Substantia nigra (tissue), 51 donors: ENCODE measurements at places on chromosomes 6 and 20.

DNA sequence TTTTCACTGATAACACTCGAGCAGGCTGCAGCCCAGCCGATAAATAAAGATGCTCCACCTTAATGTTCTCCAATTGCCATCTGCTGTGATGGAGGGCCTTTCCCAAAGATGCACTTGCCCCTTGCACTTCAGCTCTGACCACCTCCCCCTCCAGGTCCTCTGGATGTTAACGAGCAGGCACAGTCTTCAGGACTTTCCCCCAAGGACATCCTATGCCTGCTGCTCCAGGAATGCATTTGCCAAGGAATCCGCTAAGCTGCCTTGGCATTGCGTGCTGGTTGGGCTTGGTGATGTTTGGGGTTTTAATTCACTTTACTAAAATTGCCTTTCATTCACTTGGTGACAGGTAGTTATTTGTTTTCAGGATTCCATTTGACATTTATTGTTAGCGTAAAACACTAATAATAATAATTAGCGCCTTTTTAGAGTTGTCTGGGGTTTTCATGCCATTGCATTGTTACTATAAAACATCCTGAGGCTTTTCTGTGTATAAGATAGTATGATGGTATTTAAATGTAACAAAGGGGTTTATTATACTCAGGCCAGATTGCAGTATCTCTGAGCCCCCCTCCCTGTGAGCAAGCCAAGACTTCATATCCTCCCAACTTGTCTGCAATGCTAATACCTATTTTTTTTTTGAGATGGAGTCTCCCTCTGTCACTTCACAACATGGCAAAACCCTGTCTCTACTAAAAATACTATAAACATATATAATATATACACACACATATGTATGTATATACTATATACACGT lies 66.7 kb upstream of the TSHZ2 start:
- DNase-seq, result no peak

DNA sequence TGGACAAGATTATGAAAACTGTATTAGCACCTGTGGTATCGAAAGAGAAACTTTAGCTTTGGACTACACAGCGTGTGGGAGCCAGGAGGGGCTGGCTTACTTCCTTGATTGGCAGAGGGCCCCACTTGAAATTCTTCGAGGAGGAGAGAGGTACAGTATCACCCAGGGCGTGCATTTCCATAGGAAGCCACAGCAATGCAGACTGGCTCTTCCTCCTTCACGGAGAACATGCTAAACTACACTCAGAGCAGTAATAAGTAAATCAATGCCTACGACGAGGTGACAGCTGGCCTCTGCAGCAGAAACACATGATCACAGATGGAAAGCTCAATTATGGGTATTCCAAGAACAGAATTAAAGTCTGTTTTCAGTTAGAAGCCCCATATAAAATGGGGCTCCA lies 44.2 kb downstream of the MYLK4 start:
- DNase-seq, result no peak

- no peak for DNase-seq
Measured at GRCh38 chr20:59920944-59921343, 12.5 kb downstream of the SYCP2 start.

GRCh38 chr6:158705386-158706126 lies 55.7 kb downstream of the SYTL3 start:
- no peak for DNase-seq

DNA sequence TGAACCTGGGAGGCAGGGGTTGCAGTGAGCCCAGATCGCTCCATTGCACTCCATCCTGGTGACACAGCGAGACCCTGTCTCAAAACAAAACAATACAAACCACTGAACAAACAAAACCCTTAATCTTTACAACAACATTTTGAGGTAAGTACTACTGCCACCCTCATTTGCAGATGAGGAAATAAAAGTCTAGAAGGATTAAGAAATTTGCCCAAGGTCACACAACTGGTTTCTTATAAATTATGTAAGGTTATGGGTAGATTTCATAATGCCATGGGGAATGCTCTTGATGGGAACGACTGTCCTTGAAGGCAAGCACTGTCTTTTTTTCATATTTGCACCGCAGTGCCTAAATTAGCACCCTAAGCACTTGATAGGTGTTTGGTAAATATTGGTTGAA lies 13.8 kb upstream of the B4GALT5 start:
- DNase-seq, result no peak

GRCh38 chr6:43921039-43921438 lies 151.0 kb downstream of the VEGFA start:
- no peak for DNase-seq

- DNase-seq, result no peak
Measured at GRCh38 chr6:6080975-6081374, 74.2 kb upstream of the NRN1 start.

DNA sequence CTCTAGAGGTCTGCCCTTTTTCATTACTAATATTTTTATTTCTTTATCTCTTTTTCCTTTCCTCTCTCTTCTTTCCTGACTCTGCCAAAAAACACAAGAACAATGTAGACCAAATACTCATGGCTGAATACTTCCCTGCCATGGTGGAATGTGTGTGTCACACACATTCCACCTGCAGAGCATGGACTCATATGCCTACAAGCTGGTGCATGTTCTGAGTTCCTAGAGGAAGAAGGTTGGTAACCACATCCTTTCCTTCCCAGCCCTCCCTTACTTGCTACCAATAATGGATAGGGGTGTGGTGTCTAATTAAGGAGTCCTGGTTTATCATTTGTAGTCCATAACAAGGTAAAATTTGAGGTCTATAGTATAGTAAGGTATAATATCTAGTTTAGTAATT lies 15.2 kb upstream of the CST9L start:
- no peak for DNase-seq

DNA sequence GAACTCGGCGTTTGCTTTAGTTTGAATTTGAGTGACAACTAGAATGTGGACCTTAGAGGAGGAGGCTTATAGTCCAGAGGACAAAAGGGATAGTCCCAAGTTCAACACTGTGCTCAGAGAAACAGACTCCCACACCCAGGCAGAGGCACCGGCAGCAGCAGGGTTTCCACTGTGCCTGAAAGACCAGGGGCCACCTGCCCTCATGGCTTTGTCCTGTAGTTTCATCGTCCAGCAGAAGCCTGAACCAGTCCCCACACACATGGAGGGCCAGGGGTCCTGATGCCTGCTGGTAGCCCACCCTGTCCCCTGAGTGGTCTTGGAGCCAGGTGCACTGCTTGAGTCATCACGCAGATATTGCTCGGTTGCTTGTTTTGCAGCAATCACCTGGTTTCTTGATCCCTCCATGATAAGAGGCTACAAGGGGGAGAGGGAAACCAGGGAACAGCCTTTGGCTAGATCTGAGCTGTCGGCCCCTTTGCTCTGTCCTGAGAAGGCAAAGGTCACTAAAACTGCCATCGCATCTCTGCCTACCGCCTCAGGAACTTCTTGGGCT lies 7.2 kb upstream of the ACSS1 start:
- DNase-seq, result no peak

DNA sequence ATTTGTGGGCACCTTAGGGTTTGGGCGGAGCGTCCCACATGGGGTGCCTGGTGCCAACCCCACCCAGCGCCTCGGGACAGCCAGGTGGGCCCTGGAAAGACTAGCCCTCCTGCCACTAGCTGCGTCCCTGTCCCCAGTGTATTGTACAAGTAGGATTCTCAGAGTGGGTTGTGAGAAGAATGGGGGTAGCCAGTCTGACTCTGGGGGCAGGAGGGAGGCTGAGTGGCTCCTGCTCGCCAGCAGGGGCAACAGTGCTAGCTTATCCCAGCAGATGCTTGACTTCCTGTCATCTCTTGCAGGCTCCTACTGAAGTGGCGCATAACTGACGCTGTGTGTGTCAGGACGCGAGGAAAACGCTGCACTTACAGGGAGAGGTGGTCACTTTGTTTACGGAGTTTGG lies 9.3 kb downstream of the PSMA7 start:
- no peak for DNase-seq

GRCh38 chr6:34052918-34053608 lies 92.8 kb downstream of the GRM4 start:
- DNase-seq, result no peak

- DNase-seq, result no peak
Measured at GRCh38 chr6:166162599-166163342, 4.9 kb downstream of the TBXT start.

- DNase-seq, result no peak
Measured at GRCh38 chr20:58987790-58988564, 6.9 kb downstream of the NELFCD start.

DNA sequence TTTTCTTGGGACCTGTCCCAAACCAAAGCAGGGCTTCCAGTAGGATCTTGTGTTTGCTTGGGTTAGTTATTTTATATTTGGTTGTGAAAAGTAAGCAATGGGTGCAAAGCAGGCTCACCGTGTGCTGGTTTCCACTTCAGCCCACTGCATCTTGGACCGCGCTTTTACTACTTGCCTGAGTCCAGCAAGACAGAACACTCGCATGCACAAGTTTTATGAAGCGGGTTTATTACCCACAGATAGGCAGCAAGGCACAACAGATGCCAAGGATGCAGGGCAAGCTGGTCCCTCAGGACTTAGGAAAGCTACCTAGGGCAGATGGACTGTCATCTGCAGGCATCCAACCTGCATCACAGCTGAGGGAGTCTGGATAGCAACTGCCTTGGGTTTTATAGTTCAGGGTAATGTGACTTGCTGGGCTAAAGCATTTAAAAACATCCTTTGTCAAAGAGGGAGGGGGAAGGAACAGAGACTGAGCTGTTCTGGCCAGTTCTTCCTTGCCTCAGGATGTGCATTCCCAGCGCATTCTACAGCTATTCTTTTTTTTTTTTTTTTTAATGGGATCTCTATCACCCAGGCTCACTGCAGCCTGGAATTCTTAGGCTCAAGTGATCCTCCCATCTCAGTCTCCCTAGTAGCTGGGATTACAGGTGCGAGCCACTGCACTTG lies 18.5 kb downstream of the CITED2 start:
- DNase-seq, result no peak

DNA sequence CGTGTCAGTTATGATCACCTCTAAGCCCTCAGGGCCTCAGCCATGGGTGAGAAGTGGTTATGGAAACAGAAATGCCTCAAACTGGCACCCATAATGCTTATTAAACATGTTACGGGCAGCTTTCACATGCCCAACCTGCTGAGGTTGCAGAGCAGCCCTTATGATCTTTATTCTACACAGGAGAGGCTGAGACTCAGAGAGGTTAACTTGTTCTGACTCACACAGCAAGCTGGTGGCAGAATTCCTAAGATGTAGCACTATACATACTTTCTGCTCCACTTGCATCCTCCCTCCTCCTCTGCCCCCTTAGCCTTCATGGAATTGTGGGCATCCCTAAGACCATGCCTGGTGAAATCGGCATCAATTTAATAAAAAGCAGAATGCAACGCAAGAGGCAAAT lies 34.7 kb upstream of the IGF2R start:
- no peak for DNase-seq

GRCh38 chr6:29620630-29621029 lies 12.4 kb downstream of the GABBR1 start:
- no peak for DNase-seq

DNA sequence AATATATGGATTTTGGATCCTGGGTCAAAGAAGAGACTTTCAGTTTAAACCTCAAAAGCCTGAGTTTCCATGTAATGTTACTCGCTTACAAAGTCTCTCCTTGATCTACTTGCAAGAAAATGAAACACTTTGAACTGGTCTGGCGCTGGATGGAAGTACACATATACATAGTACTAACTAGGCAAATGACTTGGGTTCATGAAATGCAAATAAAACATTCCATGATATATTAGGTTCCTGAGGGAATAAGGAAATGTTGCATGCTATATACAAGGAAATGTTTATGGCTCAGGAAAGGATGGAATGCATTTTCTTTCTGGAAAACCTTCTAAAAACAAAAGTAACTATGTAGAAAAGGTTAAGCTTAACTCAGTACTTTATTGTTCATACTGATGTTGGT lies 11.4 kb upstream of the TXLNB start:
- DNase-seq, result no peak

GRCh38 chr20:23765578-23765977 lies 14.8 kb upstream of the CST1 start:
- no peak for DNase-seq

- no peak for DNase-seq
Measured at GRCh38 chr6:3501826-3502500, 45.1 kb upstream of the SLC22A23 start.

DNA sequence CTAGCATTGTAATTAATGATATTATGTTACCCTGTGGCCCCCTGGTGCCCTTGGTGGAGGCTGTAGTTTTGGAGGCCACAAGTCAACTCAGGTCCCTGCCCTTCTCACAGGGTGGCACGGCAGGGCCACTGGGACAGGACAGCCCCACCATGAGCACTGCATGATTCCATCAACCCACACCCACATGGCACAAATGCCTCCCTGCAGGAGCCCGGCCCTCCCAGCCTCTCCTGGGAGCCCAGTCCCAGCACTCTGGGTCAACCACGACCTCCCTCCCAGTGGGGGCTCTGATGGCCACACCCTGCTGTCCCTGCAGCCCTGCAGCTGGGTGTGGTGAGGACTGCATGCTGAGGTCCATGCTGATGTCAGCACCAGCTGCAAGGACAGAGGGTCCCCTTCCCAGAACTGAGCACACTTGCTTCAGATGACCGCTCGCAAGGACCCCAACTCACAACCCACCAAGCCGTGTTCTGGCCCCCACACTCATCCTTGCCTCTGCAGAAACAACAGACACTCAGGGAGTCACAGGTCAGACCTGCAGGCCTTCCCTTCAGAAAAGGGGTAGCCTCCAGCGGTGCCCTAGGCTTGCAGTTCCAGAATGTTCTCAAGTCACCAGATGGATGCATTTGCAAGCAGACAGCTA lies 15.7 kb upstream of the CST7 start:
- no peak for DNase-seq

GRCh38 chr6:14974792-14975470 lies 270.9 kb upstream of the JARID2 start:
- DNase-seq, result no peak

GRCh38 chr20:58944610-58945009 lies 36.4 kb upstream of the NELFCD start:
- no peak for DNase-seq

DNA sequence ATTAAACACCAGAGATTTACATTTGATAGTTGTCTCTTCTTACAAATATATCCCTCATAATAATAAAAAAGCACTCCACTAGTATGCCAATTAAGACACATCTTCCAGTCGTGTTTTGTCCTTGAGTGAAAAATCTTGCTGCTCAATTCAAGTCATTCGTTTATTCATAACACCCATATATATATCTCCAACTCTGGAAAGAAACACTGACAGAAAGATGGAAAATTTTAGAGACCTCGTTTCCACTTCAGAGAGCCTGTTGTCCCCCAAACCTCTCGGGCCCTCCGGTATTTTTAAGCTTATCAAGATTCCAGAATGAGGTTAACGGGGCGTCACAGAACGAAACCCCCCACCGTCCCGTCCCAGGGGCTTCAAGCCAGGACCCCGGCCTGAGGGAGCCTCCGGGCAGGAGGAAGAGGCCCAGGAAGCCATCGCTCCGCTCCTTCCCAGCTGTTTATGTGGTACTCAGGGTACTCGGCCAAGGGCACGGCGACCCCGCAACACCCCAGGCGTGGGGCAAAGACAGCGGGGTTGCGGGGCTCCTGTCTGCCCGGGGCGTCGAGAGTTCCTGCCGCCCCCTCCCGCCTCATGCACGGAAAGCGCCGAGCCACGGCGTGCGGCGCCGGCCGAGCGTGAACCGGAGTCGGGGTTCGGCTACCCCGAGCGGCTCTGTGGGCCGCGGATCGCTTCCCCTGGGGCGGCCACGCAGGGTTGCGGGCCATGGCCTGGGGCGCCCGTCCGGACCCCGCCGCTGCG lies 623 bp upstream of the SNX9 start:
- peak; percentile 49 for DNase-seq
